Panc1 (cell line): ENCODE measurements at places on chromosomes 2 and 18. TPM values are rescaled to one million over a fixed set of nuclear protein-coding genes. Genes with fewer than 3 reads are reported as not detected.

- no peak for DNase-seq
Observed at GRCh38 chr2:168635065-168635577, 167.3 kb upstream of the NOSTRIN start.

- no peak for DNase-seq
Observed at GRCh38 chr2:2748399-2749205, 417.5 kb upstream of the MYT1L start.

The PAIP2B gene
- 1.4 TPM for total RNA-seq

The COL5A2 gene
- total RNA-seq = 144 TPM

The CPLX4 gene
- not detected for total RNA-seq

The WIPF1 gene
- 8.3 TPM for total RNA-seq

The AGXT gene
- 0.36 TPM for total RNA-seq

DNA sequence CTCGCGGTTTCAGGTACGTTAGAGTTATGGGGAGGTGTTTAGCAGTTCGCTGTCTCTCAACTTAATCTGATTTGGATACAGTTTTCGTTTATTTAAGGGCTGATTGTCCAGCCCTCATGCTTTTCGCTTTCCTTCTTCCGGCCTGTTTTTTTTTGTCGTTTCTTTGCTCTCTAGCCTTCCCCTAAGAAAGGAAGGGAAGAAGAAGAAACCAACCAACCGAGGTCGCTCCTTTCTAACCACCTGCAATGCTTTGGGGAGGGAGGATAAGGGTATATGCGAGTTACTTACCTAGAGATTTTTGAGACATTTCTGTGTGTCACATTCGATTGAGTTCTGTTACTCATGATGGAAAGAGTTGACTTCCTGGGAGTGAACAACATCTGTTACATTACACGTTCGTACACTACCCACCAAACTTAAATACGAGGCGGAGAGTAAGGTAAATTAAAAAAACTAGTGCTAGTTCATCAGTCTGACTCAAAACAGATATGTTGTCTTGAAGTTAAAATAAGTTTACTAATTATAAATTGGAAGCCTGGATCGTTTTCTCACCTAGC is 918 bp downstream of the EIF5B start:
- DNase-seq = no peak

The TFCP2L1 gene
- total RNA-seq = 4.9 TPM

The ACVR1C gene
- not detected for total RNA-seq

The STPG4 gene
- total RNA-seq = 0.36 TPM

- no peak for DNase-seq
Observed at GRCh38 chr2:222433332-222434173, 9.2 kb downstream of the SGPP2 start.

- DNase-seq = no peak
Observed at GRCh38 chr2:226048611-226049010, 649.1 kb downstream of the NYAP2 start.

GRCh38 chr18:8948471-8949149 is 153.9 kb upstream of the NDUFV2 start:
- DNase-seq = no peak

GRCh38 chr2:9554921-9555296 is 721 bp downstream of the ADAM17 start:
- DNase-seq = no peak

DNA sequence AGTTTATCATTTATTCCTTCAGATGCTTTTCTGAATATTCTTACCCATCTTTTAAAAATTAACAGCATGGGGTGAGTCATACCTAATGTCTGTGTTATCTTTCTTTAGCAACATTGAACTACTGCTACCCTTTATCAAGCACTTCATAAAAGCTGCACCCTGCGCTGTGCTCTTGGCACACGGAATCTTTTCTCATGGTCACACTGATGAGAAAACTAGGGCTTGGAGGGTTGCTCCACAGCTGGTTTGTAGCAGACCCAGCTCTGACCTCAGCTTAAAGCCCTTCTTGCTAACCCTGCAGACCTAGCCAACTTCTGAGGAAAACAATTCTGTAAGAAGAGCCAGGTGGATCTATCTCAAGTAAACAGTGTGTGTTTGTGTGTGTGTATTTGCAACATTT is 106.3 kb downstream of the RNF144A start:
- no peak for DNase-seq

GRCh38 chr2:85506768-85507181 is 32.2 kb upstream of the MAT2A start:
- DNase-seq = no peak

DNA sequence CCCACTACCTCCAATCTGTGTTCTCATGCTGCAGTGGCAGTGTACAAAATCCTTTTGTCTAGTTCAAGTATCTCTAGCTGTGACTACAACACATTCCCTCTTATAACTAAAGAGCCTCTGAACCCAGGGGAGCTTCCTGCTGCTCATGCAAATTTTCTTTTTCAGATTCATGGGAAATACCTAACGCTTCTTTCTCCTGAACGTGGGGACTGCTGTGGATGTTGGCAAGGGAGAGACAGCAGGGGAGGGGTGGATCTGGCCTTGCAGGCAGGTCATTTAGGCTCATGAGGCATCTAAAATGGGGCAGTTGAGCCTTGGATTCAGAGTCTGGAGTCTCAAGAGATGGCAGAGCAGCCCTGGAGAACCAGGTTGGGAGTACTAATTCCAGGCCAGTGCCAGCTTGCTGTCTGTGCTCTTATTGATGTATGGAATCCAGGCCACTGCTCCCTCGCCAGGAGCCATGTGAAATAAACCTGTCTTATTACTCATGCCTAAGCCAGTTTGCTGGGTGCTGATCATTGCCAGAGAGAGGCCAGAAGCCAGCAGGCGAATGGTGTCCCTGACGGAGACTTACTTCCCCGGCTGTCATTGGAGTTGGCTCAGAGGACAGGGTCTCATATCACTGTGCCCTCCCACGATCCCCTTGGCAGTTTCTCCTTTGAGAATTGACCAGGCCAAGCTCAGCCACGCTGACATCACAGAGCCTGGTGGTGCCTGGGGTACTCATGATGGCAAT is 29.2 kb upstream of the TNP1 start:
- no peak for DNase-seq

The RGPD4 gene
- not detected for total RNA-seq
